ENCODE measurements at places on chromosomes 2 and 18. TPM values are rescaled to one million over a fixed set of nuclear protein-coding genes. Genes with fewer than 3 reads are reported as not detected.

DNA sequence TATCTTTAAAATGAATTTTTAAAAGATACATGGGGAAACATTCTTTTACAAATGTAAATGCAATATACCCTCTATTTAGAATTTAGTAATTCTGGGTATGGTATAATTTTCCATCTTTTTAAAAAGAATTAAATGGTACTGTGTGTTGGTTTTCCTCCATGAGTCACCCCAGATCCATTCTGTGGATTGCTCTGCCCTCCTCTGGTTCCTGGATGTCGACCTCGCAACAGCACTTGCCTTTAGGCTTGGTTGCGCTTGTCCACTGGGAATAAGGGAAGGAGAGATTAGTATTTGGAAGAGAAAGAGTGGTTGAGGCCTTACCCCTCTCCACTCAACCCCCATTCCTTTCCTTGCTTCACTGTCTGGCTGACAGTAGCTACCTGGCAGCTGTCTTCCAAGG, 90.4 kb downstream of the FTCDNL1 start:
- no peak for DNase-seq

DNA sequence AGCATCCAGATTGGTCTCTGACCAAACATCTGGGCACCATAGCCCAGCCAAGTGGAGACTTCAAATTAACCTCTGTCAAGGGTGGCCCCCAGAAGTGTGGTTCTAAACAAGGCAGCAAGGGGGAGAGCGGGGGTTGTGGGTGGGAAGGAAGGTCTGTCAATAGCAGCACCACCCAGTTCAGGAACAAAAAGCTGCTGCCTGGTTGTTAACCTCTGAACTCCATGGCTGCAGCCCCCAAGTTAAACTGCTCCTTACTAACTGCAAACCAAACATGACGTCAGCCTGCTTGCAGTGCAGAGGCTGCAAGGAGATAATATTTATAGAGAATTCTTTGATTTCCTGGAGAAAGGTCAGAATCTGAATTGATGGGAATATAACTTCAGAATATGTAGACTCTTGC, 76.5 kb downstream of the ARL4C start:
- DNase-seq: no peak

DNA sequence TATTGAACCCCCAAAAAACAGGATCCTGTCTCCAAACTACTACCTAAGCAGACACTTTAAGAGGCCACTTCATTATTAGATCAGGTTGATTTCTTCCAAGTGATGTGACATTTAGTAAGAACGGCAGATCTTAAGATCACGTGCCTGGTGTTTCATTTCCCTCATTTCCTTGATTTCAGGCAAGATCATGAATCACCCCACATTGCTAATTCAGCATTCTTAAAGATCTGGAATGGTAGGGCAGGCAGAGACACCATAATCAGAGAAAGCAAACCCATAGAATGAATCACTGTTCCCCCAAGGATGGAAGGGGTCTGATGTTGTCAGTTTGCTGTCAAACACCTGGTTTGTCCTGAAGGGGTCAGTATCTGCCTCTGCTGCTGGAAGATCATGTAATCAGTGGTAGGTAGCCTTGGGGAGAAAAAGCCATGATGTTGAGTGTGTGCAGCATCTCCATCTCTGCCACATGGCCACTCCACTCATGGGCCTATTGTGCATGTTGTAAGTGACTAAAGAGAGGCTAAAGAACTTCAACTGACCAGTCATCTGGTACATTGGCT, 133.9 kb downstream of the ARHGAP15 start:
- DNase-seq: no peak

GRCh38 chr2:198660501-198660900, 797.2 kb downstream of the SATB2 start:
- DNase-seq: no peak

- DNase-seq: no peak
Observed at GRCh38 chr2:234305846-234306245, 191.0 kb downstream of the ARL4C start.

DNA sequence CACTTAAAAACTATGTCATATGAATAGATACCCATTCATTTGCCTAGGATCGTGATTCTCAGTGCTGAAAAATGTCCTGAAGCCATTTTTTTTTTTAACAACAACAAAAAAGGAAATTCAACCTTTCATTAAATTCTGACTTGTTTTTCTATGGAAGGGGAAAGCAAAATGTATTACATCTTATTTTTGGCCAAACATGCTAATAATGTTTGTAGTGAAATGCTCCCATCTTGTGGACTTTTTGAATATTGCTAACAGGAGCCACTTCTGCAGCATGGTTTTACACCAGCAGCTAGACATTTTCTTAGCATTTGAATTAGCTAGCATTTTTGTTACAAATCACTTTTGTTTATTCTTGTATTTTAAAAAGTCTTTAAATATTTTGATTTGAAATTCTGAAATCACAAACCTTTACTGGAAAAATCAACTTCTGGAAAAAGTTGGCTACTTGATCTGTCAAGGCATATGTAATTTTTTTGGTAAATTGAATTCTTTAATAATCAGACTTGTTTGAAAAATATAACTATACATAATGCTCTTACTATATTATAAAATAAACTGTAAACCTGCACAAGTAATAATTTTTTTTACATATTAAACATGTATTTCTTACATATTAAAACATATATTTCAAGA, 75.8 kb downstream of the KIDINS220 start:
- no peak for DNase-seq

DNA sequence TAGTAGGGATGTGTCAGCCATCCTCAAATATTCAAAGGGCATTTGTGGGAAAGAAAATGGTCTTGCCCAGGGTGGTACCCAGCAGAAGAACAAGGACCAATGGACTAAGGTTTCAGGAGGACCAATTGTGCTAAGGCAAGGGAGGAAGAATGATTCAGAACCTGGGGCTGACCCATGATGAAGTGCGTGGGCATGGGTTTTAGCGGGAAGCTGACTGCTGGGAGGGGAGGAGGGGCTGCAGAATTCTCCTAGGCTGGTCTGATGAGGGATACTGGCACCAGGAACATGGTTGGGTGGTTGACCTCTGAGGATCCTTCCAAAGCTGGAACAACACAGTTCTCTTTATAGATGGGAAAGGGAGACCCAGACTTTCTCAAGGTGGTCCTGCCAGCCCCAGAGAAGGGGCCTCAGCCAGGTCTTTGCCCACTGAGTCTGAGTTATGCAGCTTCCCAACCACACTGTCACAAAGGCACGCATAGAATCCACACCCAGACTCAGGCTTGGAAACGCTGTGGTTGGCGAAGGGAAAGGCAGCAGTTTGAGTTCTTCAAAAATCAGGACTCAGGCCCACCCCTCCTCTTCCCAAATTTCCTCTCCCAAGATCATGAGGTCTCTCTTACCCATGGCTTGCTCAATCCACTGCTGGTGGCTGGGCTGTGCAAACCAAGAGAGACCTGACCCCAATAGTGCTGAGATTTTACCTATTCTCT, 37.3 kb downstream of the MARCO start:
- no peak for DNase-seq

The ALKAL2 gene
- total RNA-seq: 0.95 TPM

DNA sequence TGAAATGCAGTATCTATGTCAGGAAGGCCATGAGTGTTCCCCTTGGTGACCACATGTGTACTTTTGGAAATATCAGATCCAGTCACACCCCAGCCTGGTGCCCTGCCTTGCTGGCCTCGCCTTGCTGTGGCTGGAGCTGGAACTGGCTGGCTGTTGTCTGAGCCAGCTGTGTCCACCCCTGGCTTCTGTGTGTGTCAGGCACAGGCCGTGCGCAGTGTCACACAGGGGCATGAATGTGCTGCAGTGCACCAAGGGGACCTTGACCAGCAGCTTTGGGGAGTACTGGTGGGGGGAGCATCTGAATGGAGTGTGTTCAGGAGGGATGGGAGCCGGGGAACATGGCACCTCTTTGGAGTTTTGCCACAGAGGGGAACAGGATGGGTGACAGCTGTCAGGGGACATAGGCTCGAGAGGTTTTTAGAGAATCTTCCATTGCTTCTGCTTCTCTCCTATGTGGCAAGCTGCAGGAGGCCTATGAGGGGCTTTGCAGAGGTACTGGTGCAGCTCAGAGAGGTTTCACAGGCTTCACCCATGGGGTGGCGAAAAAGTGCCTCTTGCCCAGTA, 44.7 kb upstream of the FAHD2A start:
- DNase-seq: peak; percentile 40
